ENCODE measurements at places on chromosomes 12 and 14. TPM values are rescaled to one million over a fixed set of nuclear protein-coding genes. Genes with fewer than 3 reads are reported as not detected.

DNA sequence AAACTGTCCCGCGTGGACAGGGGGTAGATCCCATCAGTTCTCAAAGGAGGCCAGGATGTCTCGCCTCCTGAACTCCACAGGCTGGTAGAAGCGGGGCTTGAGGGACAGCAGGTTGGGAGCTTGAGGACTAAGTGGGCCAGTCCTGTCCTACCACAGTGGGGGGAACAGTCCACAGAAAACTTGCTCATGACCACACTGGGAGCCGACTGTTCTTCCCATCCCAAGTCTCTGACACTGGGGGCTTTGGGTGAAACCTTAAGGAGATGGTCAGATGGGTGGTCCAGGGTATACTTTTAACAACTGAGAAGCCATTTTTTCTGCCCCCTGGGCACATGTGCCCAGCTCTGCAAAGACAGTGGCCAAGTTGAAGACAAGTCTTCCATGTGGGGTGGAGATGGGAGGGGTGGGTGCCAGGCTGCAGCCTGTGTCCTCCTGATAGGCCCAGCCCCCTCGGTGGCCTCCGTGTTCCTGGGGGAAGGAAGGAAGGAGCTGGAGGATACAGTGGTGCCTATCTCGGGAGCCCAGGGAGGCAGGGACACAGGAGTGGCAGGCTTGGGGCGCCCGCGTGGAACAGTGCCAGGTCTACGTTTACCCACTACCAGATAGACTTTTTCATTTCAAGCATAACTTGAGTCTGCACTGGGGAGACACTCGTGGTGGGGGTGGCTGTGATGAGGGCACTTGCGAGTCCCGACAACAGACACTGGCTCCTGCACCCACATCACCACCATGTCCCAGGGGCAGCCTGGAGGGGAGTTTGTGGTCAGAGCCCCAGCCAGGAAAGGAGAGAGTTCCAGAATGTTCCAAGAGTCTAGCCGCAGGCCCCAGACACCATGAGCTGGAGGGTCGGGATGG, 14.7 kb downstream of the RHOF start:
- DNase-seq, result no peak

GRCh38 chr12:40833818-40834217, 141.6 kb downstream of the CNTN1 start:
- DNase-seq, result no peak

DNA sequence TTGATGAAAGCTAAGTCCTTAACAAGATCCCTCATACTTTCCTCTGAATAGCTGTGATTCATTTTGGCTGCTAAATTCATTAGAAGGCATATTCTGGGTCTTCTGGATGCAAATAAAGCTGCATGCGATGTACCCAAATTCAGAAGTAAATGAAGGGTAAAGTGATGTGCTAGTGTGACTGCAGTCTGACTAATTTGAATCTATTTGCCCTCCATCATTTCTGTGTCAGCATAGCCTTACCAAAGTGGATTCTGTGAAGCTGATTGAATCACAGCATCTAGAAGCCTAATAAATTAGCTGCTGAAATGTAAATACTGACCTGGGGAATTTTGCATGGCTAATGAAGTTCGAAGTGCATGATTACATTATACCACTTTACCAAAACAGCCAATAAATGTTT, 162.2 kb downstream of the TPH2 start:
- no peak for DNase-seq

DNA sequence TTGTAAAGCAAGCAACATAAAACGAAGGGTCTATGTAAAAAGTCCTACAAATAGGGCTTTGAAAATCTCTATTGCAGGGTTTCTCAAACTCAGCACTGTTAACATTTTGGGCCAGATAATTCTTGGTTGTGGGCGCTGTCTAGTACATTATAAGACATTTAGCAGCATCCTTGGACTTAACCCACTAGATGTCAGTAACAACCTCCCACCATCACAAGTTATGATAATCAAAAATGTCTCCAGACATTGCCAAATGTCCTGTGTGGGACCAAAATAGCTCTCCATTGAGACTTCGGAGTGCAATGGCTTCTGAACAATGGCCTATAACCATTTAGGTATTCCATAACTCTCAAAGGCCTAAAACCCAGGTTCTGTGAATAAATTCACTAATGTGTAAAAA, 22.9 kb upstream of the DHRS7 start:
- DNase-seq, result no peak

DNA sequence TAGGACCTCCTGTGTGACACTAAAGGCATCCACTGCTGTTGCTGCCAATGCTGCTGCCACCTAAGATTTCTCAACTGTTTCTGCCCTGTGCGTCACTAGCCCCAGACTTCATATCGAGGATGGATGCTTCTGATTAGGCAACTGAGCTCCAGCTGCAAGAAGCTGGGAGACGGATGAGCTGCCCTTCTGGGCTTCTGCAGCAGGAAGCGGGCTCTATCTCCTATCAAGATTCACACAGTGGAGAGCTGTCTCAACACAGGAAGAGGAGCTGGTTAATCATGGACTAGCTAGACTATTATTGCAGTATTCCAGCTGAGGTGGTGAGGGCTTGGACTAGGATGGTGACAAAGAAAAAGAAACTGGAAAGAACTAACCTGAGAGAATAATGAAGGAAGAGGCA, 59.2 kb upstream of the PELI2 start:
- no peak for DNase-seq

DNA sequence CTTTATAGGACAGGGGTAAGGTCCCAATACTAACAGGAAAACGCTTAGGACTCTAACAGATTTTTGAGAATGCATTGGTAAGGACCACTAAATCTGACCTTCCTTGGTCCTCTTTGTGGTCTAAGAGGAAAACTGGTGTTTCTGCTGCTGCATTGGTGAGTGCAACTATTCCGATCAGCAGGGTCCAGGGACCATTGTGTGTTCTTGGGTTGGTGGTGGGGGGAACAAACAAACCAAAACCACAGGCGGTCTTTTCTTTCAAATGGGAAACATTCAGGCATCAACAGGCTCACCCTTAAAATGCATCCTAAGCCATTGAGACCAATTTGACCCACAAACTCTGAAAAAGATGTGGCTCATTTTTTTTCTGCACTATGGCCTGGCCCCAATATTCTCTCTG, 20.7 kb downstream of the EPYC start:
- DNase-seq, result no peak

GRCh38 chr12:22459838-22460490, 84.4 kb downstream of the C2CD5 start:
- no peak for DNase-seq

DNA sequence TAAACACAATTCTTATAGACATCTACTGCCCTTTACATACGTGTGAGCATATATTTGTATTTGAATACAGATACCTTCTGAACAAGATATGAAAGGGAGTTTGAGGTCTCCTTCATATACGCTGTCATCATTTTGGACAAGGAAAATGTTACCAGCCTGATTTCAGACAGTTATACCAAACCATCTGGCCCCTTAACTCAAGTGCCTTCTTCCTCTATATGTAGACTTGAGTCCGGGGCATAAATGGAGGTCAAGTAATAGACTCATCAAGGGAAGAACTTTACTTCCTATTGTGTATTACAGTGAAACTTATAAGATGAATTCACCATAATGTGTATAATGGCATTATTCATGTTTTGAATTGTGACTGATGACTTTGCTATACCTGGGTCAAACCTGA, 52.2 kb downstream of the FAR2 start:
- no peak for DNase-seq

DNA sequence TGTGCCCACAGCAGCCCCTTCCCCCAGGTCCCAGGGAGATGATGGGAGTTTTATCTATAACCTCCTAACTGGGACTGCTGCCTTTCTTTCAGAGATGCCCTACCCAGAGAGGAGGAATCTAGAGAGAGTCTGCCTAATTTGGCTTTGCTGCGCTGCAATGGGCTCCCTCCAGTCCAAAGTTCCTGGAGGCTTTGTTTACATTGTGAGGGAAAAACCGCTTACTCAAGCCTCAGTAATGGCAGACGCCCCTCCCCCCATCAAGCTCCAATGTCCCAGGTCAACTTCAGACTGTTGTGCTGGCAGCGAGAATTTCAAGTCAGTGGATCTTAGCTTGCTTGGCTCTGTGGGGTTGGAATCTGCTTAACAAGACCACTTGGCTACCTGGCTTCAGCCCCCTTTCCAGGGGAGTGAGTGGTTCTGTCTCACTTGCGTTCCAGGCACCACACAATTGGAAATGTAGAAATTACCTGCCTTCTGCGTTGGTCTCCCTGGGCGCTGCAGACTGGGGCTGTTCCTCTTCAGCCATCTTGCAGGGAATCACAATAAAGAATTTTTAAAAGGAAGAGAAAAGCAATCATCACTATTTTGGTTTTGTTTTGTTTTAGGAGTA, 262.5 kb downstream of the FOXG1 start:
- DNase-seq, result no peak

GRCh38 chr12:131776237-131776889, 51.8 kb upstream of the MMP17 start:
- DNase-seq, result no peak

DNA sequence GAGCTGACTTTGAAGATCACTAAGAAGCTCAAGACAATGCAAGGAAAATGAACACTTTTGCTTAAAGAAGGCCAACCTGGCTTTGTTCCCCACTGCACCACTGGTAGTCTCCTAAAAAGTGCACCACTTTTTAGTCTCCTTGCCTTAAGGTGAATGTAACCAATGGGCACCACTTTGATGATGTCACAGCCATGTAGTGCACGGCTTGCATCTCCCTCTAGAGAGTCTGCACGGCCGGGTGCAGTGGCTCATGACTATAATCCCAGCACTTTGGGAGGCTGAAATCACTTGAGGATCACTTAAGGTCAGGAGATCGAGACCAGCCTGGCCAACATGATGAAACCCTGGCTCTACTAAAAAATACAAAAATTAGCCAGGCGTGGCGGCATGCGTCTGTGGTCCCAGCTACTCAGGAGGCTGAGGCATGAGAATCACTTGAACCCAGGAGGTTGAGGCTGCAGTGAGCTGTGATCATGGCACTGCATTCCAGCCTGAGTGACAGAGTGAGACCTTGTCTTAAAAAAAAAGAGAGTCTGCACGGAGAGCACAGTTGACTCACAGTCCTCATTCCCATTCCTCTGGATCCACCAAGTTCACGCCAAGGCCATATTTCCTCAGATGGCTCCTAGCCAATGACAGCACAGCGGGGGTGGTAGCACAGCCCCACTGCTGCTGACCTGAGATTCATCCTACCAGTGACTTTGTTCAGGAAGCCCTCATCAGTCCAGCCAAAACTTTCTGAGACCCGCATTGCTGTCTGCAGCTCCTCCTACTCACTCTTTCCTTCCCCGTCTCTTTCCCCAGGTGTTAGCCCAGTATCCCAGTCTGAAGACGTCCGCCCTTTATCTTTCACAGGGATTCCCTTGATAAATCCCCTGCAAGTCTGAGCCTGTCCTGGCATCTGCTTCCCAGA, 16.5 kb upstream of the IFT81 start:
- DNase-seq, result no peak

- DNase-seq, result no peak
Observed at GRCh38 chr12:49323524-49324097, 556 bp downstream of the TROAP start.

- no peak for DNase-seq
Observed at GRCh38 chr12:60704171-60704914, 1108.5 kb downstream of the SLC16A7 start.

DNA sequence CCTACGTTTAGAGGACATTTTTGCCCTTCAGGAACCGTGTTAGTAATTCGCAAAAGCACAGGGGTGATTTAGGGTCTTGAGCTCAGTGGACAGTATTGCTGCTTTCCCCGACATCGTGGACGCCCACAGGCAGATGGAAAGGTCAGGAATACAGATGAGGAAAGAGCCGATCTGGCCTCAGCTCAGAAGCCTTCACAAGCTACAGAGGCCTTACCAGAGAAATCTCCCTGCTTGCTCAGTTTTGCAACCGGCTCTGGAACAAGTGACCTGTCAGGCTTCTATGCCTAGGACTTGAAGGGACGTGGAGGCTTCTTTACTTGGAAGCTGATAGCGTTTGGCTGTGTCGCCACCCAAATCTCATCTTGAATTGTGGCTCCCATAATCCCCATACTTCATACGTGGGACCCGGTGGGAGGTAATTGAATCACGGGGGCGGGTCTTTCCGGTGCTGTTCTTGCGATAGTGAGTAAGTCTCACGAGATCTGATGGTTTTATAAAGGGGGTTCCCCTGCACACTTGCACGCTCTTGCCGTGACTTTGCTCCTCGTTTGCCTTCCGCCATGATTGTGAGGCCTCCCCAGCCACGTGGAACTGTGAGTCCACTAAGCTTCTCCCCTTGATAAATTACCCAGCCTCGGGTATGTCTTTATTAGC, 332.5 kb downstream of the MED13L start:
- DNase-seq, result no peak

DNA sequence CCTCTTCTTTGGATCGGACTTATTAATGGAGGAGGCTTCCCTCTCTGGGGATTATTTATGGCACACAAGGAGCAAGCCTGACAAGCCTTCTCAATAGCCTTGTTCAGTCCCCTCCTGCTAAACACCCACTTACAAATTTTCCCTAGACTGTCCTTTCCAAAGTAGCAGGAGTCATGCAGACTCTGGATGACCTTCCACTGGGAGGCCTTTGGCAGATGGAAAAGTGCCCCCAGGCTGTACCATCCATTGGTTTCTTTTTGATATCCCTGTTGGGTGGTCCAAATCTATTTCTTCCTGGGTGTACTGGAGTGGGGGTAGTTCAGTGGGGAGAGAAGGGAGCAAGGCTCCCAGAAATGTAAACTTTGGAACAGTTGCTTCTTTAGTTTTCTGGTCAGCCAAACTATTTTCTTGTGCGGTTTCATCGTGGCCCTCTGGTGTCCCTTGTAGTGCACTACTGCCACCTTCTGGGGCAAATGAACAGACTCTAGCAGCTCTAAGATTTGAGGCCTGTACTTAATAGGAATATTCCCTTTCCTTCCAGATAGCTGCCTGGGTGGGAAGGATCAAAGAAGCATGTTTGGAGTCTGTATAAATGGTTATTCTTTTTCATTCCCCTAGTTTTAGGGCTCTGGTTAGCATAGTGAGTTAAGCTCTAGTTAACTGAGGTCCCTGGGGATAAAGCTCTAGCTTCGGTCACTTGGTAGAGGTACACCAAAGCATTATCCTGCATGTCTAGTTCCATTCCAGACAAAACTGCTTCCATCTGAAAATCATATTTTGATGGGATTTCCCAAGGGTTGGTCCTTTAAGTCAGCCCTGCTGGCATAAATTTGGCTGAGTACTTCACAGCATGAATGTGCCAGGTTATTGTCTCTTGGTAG, 409.5 kb downstream of the SLC6A15 start:
- no peak for DNase-seq

- no peak for DNase-seq
Observed at GRCh38 chr14:65783101-65783500, 370.6 kb downstream of the FUT8 start.

The RPL10L gene
- not detected for total RNA-seq

The SYCP3 gene
- total RNA-seq, result not detected

The ABCC9 gene
- total RNA-seq, result 1.1 TPM

The PRKCH gene
- total RNA-seq, result 147 TPM

The NEUROD4 gene
- total RNA-seq, result not detected

The RNASE2 gene
- not detected for total RNA-seq

The ZDHHC22 gene
- total RNA-seq, result not detected

The KRT75 gene
- total RNA-seq, result not detected

The B4GALNT3 gene
- total RNA-seq, result 0.44 TPM

The VPS33A gene
- 26.8 TPM for total RNA-seq

The SERPINA9 gene
- total RNA-seq, result not detected

The SERPINA12 gene
- total RNA-seq, result not detected

The GPHB5 gene
- not detected for total RNA-seq
